Upper lobe of right lung (tissue), 1 donor: ENCODE measurements at places on chromosomes 16 and 17. TPM values are rescaled to one million over a fixed set of nuclear protein-coding genes. Genes with fewer than 3 reads are reported as not detected.

- DNase-seq, result no peak
These were observed 1.6 kb upstream of the ASPA start for GRCh38 chr17:3474212-3474611.

- DNase-seq, result no peak
These were observed 4.9 kb downstream of the CDH11 start for GRCh38 chr16:65116818-65117430.

DNA sequence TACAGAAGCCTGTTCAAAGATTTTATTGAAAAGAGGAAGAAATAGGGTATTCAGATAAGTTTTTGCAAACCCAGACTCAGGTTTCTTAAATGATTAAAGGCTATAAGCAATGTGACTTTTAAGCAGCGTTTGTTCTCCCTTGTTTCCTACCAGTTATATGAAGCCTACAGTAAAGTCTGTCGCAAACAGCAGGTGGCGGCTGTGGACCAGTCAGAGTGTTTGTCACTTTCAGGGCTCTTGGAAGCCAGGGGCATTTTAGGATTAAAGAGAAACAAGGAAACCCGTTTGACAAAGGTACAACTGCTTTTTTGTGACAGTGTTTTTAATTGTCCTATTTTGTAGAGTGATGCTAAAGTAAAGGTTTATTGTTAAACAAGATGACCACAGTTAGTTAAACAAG lies 7.7 kb upstream of the RARA start:
- DNase-seq, result no peak

DNA sequence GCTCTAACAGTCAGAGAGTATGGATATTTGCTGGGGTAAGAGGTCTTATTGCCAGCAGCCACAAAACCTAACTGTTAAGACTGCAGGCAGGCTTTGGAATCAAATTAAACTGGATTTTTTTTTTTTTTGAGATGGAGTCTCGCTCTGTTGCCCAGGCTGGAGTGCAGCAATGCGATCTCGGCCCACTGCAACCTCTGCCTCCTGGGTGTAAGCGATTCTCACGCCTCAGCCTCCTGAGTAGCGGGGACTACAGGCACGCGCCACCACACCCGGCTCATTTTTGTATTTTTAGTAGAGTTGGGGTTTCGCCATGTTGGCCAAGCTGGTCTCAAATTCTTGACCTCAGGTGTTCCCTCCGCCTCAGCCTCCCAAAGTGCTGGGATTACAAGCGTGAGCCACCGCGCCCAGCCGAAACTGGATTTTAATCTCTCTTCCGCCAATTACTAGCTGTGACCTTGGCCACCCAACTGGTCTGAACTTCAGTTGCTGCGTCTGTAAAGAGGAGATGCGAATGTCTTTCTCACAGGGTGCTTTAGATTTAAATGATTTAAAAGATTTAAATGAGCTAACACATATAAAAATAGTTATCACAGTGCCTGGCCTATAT lies 842 bp downstream of the MRPL10 start:
- no peak for DNase-seq

The CTRL gene
- total RNA-seq, result 0.96 TPM

DNA sequence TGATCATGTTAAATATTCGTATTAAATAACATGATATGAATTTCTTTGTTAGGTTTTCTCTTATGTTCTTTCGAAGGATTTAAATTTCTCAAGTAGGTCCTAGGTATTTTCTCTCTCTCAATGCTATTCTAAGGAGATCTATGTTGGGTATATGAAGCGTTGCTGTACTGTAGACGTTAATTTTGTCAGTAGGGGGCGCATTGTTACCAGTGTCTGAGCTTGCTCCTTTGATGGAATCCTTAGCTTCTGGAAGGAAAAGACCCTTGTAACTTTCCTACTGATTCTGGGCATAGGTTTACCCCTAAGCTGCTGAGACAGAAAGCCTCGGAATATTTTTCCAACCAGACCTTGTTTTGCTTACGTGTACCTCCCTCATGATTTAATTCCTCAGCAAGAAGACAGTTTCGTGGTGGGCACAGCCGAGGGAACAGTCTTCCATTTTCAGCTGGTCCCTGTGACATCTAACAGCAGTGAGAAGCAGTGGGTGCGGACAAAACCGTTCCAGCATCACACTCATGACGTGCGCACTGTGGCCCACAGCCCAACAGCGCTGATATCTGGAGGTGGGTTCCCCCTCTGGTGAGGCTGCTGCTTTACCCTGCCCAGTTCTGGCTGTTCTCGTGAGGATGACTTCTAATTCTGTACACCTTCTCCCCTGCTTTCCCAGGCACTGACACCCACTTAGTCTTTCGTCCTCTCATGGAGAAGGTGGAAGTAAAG lies 17.9 kb downstream of the UTP4 start:
- DNase-seq, result no peak

The OR1F1 gene
- not detected for total RNA-seq

GRCh38 chr16:30185683-30186421 lies 2.5 kb downstream of the CORO1A start:
- DNase-seq, result peak; percentile 81

The KRT23 gene
- 1.1 TPM for total RNA-seq

DNA sequence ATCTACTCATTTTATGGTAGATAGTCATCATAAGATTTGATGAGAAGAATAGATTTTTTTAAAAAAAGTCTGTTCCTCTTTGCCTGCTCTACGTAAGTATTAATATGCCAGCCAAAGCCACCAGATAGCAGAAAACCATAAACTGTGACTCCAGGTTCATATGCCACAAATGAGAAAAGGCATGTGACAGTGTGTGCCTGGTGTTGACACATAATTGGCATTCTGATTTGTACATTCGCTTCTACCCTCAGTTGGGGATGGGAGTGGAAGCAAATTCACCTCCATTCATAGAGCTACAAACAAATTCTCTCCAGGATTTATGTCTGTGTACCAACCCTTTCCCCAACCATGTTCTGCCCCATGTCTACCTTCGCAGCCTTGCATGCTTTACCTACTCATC lies 391.6 kb downstream of the PMP22 start:
- DNase-seq, result no peak

DNA sequence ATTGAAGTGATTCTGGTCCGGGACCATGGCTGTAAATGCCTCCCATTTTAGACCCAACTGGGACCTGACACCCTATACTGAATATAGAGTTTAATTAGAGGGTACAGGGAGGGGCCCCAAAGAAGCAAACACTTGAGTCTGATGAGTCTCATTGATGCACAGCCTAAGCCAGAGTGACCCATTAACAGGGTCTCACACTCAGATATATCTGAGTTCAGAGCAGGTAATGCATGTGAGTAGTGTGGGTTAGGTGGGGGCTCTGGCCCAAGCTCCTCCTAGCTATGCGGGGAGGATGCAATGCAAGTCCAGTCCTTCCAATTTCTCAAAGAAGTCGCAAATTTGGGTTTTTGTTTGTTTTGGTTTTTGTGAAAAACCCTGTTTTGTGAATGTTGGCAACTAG lies 17.1 kb upstream of the MARCHF10 start:
- DNase-seq, result no peak

DNA sequence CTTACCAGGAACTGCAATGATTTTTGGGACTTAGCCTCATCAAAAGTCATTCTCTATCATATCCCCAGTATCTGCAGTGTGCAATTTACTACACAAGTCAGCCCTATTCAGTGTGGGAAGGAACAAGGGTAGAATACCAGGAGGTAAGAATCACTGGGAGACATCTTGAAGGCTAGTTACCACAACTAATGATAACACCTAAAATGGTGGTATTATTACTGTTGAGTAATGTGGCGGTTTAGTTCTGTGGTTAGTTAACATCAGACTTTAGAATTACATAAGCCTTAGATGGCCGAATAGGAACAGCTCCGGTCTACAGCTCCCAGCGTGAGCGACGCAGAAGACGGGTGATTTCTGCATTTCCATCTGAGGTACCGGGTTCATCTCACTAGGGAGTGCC lies 567.9 kb upstream of the CDH11 start:
- no peak for DNase-seq

DNA sequence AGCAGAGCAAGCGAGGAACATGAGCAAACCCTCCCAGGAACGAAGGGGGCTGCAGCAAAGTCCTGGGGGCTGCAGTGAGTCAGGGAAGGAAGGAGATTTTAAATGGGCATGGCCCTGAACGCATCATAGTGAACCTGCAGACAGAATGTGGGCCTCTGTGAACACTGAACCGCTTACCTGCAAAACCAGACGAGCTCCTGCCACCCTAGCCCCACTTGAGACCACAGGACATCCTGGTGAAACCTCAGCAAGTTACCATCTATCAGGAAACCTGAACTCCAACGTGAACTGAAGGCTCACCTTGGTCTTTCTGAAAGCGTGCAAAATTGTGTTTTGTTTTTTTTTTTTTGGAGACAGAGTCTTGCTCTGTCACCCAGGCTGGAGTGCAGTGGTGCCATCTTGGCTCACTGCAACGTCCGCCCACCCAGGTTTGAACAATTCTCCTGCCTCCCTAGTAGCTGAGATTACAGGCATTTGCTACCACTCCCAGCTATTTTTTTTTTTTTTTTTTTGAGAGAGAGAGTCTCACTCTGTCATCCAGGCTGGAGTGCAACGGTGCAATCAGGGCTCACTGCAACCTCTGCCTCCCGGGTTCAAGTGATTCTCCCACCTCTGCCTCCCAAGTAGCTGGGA lies 30.8 kb downstream of the FANCA start:
- DNase-seq, result no peak

The CHST4 gene
- total RNA-seq, result 0.38 TPM

The CCL7 gene
- not detected for total RNA-seq

- no peak for DNase-seq
These were observed 471.8 kb downstream of the MAF start for GRCh38 chr16:79128706-79129105.

The PLCG2 gene
- total RNA-seq, result 47.6 TPM

GRCh38 chr17:78041386-78042179 lies 83.1 kb downstream of the TNRC6C start:
- DNase-seq, result no peak

- DNase-seq, result no peak
These were observed 64.1 kb downstream of the NEUROD2 start for GRCh38 chr17:39543664-39544063.

DNA sequence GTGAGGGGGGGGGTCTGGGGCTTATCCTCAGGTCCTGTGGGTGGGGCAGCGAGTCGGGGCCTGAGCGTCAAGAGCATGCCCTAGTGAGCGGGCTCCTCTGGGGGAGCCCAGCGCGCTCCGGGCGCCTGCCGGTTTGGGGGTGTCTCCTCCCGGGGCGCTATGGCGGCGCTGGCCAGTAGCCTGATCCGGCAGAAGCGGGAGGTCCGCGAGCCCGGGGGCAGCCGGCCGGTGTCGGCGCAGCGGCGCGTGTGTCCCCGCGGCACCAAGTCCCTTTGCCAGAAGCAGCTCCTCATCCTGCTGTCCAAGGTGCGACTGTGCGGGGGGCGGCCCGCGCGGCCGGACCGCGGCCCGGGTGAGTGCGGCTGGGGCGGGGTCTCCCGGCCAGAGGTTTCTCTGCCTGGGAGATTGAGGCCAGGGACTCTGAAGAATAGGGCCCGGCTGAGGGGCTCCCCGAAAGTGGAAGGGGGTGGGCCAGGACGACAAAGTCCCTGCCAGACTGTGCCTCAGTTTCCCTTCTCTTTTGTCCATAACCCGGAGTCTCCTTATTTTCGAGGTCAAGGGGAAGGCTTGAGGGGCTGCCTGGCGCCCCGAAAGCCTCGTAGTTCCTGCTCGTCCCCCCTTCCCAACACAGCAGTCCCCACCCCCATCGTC lies at the start of gene FGF11:
FGF11 (plus strand) TSS at position 51 of the 651 bp plus-strand sequence; CDS start at position 160, 109 bp downstream.
- DNase-seq, result no peak

The CLEC19A gene
- 0.17 TPM for total RNA-seq

The ZP2 gene
- 0.67 TPM for total RNA-seq

DNA sequence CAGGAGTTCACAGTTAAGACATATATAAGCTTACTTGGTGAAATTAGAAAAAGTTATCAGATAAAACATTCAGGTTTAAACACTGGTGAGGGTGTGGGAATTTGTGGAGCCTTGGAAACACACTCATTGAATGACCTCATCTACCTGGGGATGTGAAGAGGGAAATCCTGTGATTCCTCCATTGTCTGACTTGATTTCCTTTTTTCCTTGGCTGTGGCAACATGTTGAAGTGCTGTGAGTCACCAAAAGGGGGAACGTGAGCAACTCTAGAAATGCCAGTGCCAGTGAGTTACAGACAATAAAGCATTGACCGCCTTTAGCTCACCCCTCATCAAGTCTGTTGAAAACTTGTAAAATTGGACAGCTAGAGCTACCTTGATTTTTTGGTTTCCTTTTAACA lies 1.8 kb downstream of the HMOX2 start:
- DNase-seq, result no peak

GRCh38 chr16:533391-534123 lies 6.0 kb downstream of the CAPN15 start:
- no peak for DNase-seq

GRCh38 chr16:49462989-49463371 lies 89.4 kb downstream of the C16orf78 start:
- no peak for DNase-seq

The FOXN1 gene
- total RNA-seq, result 0.35 TPM

The LMF1 gene
- total RNA-seq, result 19.0 TPM

The WDR81 gene
- 43.9 TPM for total RNA-seq

GRCh38 chr17:2222901-2223616 lies 80.5 kb downstream of the SMG6 start:
- no peak for DNase-seq

GRCh38 chr17:45342306-45342705 lies 25.5 kb upstream of the MAP3K14 start:
- DNase-seq, result peak; percentile 44

The SLC46A1 gene
- total RNA-seq, result 17.0 TPM

- DNase-seq, result peak; percentile 72
These were observed 16.5 kb downstream of the MRPS23 start for GRCh38 chr17:57833179-57833939.

DNA sequence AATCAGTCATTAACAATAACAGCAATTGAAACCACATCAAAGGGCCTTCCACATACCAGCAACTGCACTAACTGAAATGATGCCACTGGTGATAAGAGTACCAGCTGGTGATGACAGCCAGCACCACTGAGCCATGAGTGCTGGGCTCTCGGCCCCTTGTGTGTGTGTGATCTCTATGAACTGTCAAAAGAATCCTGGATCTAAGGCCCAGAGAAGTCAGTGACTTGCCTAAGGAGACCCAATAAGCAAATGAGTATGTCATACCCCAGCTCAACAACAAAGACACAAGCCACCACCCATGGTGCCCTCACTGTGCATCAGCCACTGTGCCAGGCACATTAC lies 220.9 kb downstream of the ZNF423 start:
- DNase-seq, result no peak
